Hematopoietic multipotent progenitor cell treated with erythropoietin and hydrocortisone succinate and interleukin-3 and kit ligand, for 17 days (in vitro differentiated cells): ENCODE measurements at places on chromosomes 13 and 19.

DNA sequence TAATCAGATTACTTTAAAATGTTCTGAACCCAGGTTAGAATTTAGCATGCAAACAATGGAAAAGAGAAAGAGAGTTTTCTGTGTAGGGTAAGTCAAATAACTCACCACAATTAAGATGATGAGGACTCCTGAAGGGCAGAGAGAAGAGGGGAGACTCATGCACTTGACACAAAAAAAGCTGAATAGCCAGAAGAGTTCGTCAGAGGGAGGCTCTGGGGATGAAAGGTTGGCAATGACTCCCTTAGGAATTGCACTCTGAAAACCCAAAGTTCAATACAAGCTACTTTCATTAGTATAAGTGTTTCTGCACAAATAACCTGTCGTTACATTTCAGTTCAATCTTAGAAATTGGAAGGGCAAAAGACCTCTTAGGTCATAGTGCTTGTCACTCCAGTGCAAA is 434.4 kb upstream of the PCDH9 start:
- no peak for DNase-seq

DNA sequence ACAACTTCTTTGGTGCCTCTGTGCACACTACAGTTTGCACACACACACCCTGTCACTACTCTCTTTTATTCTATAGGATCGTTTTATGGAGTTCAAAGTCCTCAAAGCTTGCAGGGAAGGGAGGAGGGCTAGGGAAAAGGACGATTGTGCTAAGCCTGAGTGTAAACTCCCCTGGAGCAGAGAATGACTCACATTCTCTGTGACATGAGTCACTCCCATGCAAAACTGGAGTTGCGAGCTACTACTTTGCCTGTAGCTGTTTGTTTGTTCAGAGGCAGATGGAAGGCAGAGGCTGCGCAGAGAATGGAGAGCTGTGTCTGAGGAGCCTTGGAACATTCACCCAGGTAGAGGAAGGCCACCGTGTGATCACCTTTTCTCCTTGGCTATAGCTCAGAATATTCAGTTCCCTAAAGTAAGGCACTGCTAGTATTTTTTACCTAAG is 80.5 kb upstream of the MBNL2 start:
- peak; percentile 14 for DNase-seq

- no peak for DNase-seq
Observed at GRCh38 chr13:88707646-88708045, 1036.5 kb downstream of the SLITRK5 start.

- DNase-seq: no peak
Observed at GRCh38 chr13:114152831-114153371, 20.5 kb upstream of the RASA3 start.

- no peak for DNase-seq
Observed at GRCh38 chr13:30479154-30479882, 13.6 kb upstream of the HMGB1 start.

DNA sequence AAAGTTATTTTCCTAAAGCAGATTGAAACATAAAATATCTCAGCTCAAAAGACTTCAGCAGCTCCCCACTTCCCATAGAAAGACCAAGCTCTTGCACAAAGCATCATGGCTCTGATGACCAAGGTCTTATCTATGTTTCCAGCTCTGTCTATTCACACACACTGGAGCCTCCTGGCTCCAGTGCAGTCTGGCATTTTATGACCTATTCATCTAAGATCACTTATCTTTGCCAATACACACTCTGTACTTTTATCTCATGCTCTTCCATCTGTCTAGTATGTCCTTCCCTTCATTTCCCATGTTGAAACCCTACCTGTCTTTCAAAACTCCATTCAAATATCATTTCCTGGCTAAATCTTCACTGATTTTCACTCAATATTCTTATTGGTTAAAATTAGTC is 74.4 kb downstream of the FGF9 start:
- no peak for DNase-seq

DNA sequence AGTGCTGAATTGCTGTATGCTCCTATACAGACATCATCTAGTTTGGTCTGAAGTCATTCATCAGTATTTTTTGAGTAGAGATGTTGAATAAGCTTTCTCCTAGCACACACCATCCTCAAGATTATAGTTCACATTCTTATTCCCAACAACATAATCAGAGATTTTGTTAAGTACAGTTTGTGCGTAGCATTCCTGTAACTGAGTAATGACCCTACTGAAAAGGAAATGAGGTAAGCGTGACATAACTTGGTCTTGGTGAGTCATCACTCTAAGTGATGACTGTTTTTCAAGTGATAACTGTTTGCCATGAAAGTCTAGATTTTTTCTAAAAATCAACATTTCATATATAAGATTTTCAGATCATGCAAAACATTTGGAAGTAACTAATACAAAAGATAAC is 18.5 kb upstream of the FAM216B start:
- no peak for DNase-seq

DNA sequence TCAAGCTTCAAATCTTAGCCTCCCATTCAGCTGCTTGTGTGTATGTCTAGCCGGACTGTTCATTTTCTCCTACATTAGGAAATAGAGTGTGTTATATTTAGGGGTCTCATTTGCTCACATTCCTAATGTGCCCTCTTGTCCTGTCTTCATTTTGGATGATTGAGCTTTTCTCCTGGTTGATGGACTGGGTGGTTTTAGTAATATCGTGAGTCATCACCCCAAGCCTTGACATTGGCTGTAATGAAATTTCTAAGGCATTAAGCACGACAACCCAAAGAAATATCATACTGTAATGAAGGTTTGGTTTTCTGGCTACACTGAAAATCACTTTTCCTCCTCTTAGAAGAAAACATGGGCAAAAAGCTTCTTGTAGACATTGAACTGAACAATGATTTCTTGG is 110.7 kb upstream of the WASF3 start:
- no peak for DNase-seq

GRCh38 chr19:46014534-46014933 is 8.3 kb downstream of the PGLYRP1 start:
- DNase-seq: no peak

- no peak for DNase-seq
Observed at GRCh38 chr19:40281381-40282208, 3.5 kb downstream of the AKT2 start.

- DNase-seq: no peak
Observed at GRCh38 chr19:23145617-23146415, 29.0 kb downstream of the ZNF730 start.

DNA sequence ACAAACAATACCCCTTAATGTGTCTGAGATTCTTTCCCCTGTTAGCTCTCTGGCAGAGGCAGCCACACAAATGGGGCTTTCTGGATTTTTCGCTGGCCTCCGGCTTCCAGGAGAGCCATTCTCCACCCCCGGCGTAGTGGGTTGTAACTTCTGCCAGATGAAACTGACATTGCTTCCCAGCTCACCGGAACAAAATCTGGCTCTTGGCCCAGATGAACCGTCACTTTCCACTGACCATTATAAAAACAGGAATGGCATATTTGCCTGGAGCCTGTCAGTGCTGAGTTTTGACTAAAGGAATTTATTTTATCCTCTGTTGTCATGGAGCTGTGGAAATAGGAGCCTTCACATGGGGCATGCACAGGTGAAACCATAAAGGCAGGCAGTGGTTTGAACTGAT is 120.6 kb upstream of the GPR12 start:
- DNase-seq: no peak

GRCh38 chr19:920051-920864 is 3.1 kb downstream of the KISS1R start:
- no peak for DNase-seq
